ENCODE measurements at places on chromosomes 2 and 18. TPM values are rescaled to one million over a fixed set of nuclear protein-coding genes. Genes with fewer than 3 reads are reported as not detected.

MTLN gene
- polyA plus RNA-seq, result 6.5 TPM

IL36B gene
- polyA plus RNA-seq, result not detected

SPEG gene
- 32.8 TPM for polyA plus RNA-seq

PLEKHH2 gene
- 4.5 TPM for polyA plus RNA-seq

RBKS gene
- polyA plus RNA-seq, result 1.5 TPM

ITGAV gene
- polyA plus RNA-seq, result 129 TPM

KCNG2 gene
- 0.57 TPM for polyA plus RNA-seq

- no peak for DNase-seq
Observed at GRCh38 chr2:28622101-28622499, 126.2 kb downstream of the PLB1 start.

DNA sequence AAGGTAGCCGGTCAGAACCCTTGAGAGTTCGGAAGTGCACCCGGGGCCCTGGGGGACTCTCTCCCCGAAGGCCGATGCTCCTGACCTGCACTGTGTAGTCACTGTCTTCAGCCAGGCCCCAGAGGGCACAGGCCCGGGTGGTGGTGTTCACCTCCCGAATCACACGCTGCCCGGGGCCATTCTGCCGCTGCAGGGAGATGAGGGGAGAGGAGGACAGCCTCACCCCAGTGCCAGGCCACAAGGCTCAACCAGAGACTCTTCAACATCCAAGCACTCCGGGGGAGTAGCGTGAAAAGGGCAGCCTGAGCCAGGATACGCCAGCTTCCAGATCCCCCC lies 1.1 kb downstream of the FNDC4 start:
- DNase-seq, result no peak

GRCh38 chr2:72993147-72993932 lies 76.0 kb downstream of the EMX1 start:
- no peak for DNase-seq

DNA sequence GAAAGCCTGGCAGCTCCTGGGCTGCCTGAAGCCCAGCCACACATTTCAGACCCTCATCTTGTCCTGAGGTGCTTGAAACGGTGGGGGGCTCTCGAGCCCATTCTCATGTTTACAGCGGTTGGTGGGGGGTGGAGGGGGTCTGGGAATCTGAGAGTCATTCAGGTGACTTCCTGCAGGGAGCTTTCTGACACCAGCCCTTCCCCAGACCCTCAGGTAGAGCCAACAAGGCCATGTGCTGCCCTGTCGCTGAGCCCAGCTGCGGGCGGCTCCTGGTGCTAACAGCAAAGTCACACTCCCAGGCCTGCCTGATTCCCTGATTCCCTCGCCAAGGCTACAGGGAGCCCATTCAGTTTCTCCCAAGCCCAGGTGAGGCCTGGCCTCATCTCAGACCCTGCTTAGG lies 324.9 kb upstream of the MEX3C start:
- no peak for DNase-seq

- DNase-seq, result no peak
Observed at GRCh38 chr18:35646449-35646848, 64.9 kb downstream of the GALNT1 start.

GRCh38 chr2:173690349-173690748 lies 274.8 kb downstream of the SP3 start:
- DNase-seq, result no peak

DNA sequence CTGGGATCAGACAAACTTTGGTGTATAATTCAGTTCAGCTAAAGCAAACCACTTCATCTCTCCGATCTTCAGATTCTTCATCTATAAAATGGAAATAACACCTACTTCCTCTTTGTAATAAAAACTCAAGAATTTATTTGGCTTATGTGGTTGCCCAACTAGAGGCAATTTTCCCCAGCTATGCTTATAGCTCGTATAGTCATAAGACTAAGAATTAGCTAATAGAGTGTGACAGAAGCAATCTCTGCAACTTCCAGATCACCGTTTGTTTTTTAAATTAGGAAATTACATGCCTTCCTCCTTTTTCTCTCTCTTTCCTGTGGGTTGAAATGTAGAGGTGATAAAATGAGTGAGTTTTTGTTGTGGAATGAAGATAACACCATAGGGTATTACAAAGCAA lies 35.3 kb upstream of the KCNF1 start:
- no peak for DNase-seq

DNA sequence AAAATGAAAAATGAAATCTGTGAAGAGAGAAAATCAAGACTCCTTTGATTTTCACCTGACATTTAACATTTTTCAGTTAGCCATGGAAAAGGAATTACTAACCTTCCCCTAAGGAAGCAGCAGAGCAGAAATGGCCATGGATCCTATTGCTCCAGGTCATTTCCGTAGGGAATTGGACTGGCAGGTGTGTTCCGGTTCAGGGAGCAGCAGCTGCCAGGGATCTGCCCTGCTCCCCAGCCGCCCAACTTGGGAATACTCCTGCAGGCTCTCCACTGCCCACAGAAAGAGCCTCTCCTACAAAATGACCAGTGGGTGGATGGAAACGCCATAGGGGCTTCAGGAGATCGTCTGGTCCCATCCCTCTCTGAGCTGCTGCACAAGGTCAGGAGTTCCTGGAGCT lies 86.0 kb upstream of the MAPK4 start:
- DNase-seq, result no peak

DNA sequence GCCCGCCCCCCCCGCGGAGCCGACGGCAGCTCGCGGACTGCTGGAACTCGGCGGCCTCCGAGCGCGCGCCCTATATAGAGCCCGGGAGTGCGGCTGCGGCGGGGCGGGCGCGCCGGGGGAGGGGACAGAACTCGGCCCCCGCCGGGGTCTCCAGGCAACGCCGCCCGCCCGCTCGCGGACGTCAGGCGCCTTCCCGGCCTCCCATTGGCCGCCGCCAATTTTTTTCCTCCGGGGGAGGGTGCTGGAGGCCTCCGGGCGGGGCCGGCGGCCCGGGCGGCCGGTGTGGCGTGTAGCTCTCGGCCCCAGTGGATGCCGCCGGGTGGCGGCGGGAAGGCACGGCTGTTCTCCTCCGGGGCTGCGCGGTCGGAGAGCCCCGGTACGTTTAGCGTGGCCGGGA lies at the start of gene ZFP36L2:
Gene ZFP36L2, minus strand, starts transcription at position 49 of the 397 bp plus-strand sequence. CDS start 291 bp downstream, outside the sequence.
- DNase-seq, result peak; percentile 83

- DNase-seq, result no peak
Observed at GRCh38 chr2:46831051-46831868, 84.3 kb downstream of the MCFD2 start.

- DNase-seq, result no peak
Observed at GRCh38 chr2:38218995-38219394, 143.0 kb upstream of the CYP1B1 start.

- DNase-seq, result peak; percentile 8
Observed at GRCh38 chr2:168348076-168348475, 100.7 kb upstream of the STK39 start.

GRCh38 chr18:40249390-40250080 lies 1705.5 kb upstream of the PIK3C3 start:
- DNase-seq, result no peak

- no peak for DNase-seq
Observed at GRCh38 chr2:127911737-127912136, 26.0 kb upstream of the AMMECR1L start.

DNA sequence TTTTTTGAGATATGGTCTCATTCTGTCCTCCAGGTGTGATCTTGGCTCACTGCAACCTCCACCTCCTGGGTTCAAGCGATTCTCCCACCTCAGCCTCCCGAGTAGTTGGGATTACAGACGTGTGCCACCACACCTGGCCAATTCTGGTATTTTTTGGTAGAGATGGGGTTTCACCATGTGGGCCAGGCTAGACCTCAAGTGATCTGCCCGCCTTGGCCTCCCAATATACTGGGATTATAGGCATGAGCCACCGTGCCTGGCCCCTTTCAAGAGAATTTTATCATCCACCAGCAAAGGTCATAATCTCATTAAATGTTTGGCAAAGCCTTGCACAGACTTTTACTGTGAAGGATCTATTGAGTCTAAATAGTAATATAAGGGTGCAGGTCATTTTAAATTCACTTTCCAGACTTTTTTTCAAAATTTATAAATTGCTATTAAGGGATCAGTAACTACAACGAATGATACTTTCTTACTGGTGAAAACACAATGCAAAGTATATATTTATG lies 2.5 kb downstream of the HADHA start:
- DNase-seq, result no peak

- DNase-seq, result no peak
Observed at GRCh38 chr2:219017201-219017931, 23.9 kb downstream of the CFAP65 start.

DNA sequence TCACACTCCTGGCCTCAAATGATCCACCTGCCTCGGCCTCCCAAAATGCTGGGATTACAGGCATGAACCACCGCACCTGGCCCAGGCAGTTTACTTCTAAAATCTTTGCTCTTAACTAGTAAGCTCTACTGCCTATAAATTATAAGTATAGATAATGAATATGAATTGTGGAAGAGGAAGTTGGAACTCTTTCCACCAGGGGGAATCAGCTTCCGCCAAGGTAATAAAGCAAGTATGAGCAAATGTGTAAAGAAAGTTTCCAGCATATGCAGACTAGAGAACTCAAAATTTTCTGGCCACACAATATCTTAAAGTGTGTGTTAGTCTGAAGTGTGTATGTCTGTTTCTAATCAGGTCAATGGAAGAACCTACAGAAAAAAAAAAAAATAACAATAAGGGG lies 68.1 kb downstream of the RMDN2 start:
- DNase-seq, result no peak

DNA sequence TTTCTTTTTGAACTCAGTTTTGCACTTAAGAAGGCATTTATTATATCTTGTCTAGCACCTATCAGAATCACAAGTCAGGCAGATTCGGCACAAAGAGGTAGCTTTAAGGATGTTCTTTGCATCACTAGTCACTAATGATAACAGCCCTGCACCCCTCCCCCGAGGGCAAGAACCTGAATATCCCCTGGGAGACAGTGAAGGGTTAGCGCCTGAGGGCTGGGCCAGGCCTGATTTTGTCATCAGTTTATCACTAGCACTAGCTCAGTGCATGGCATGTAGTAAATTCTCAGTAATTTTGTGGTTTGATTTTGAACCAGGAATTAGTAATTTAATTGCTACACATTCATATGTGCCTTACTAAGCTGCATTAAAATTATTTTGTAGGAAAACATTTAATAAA lies 23.9 kb upstream of the HS6ST1 start:
- no peak for DNase-seq

GRCh38 chr2:37568565-37568964 lies 102.9 kb downstream of the CDC42EP3 start:
- DNase-seq, result no peak

All from AG04450 (cell line).